ENCODE measurements at places on chromosomes 16 and 17.

- peak; percentile 73 for DNase-seq
These were observed 10.6 kb upstream of the HOXB2 start for GRCh38 chr17:48555258-48556228.

DNA sequence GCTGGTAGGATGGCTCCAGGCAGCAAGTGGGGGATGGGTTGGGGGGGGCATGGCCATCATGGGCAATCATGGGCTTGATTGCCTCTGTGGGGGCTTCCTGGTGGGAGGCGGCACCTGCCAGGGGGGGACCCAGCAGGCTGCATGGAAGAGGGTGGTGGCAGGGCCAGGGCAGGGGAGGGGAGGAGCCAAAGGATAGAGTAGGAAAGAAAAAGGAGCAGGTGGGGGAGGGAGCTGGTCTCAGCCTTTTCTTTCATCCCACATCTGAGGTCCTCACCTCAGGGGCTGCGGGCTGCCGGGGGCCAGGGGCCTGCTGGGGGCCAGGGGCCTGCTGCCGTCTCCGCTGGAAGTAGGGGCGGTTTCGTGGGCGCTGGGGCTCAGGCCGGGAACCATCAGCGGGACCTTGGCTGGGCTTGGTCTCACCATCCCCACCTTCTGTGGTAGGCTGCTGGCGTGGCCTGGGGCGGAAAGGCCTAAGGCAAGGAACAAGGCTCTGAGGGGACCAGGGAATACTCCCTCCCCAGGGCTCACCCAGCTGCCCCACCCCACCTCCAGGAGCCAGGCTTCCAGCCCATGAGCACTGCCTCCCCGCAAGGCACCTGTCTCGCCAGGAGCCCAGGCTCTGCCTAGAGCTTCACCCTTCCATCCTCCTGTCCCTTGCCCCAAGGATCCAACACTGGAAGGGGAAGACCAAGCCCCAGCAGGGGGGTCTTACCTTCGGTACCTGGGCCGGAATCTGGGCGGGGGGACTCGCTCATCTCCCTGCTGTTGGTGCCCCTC lies 5.0 kb downstream of the YBX2 start:
- no peak for DNase-seq

GRCh38 chr17:47763913-47764582 lies 31.0 kb downstream of the TBX21 start:
- DNase-seq = no peak

GRCh38 chr17:81126281-81127132 lies 38.8 kb upstream of the PVALEF start:
- DNase-seq = no peak

DNA sequence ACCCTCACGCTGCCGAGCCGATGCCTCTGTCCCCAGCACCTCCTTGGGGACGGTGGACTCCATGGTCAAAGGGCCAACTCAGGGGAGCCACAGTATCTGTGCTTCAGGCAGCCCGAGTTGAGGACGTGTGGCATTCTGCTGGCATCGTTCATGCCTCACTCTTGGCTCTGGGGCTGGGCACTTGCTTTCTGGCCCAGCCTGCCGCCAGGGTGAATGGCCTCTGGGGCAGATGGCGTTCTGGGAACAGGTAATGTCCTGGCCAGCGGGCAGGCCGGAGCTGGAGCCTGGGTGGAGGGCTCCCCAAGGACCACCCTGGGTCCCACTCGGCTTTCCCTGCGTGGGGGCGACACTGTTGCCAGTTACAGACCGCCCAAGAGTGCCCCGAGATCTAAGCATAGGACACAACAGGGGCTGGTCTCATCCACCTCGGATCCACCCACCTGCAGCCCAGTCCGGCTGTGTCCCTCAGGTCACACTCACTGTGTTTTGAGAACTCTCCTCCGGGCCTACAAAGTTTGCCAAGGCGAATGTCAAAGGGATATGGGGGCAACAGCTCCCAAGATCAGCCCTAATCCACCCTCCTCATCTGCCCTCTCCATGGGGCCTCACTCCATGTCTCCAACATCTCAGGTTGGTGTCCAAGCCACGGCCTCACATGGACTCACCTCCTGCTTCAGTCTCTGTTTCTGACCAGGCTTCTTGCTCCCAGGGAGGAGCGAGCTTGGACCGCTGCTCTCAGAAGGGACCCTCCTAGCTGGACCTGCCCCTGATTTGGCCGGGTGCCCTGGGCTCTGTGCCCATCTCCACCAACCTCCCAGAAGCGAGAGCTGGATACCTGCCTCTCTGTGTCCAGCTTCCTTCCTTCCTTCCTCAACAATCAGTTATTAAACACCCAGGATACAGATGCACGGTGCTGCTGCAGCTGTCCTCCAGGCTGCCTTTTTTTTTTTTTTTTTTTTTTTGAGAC lies 60.8 kb downstream of the TMEM235 start:
- DNase-seq = no peak

- peak; percentile 35 for DNase-seq
These were observed 31.1 kb upstream of the HELZ start for GRCh38 chr17:67276075-67276474.
